ENCODE measurements at places on chromosomes 3 and 15.

- DNase-seq, result no peak
These were observed 524.3 kb downstream of the UNC13C start for GRCh38 chr15:54502416-54503075.

DNA sequence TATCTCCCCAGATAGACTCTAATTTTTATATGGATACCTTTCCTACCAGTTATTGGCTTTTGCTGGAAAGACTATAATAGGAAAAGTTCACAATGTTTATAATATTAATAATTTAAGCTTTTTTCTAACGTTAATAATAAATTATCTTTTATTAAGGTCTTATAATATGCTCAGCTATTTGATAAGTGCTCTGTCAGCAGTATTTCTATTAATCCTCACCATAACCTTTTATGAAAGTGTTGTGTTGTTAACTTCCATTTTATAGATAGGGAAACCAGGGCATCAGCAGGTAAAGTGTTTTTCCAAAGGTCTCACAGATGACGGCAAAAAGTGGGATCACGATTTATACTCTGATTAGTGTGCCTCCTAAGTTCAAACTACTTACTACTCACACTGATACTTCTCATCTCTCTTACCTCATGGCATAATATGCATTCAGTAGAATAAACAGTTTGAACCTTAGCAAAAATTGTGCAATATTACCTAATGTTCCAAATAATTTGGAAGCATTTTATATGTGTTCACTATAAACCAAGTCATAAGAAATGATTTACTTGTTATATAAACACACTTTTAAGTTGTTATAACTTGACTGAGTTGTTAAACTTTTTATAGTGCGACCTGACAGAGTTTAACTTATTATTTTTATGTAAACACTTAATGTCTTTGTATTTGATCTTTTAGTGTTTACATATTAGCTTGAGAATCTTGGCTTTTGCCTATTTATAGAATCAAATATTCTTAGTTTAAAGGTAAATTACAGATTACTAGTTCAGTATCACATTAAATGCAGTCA, 274.9 kb upstream of the DCBLD2 start:
- DNase-seq, result no peak

- no peak for DNase-seq
These were observed 567.9 kb upstream of the GBE1 start for GRCh38 chr3:82329300-82329699.

DNA sequence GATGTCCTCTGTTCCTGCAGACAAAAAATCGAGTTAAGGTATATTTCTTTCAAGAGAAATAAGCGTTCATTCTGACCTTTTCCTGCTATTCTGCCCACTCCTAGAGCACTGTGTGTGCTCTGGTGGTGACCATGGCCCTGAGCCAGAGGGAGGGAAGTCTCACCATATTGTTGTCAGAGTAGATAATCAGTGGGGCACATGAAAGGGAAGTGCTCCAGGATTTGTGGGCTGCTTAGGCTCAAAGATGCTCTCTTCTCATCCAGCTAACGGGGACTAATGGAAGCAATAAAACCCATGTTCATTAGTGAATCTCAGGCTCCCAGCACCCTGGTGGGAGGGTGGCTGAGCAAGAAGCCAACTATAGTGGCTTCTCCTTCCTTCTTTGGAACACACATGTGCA, 70.7 kb upstream of the EOMES start:
- DNase-seq, result no peak

- no peak for DNase-seq
These were observed 249.7 kb upstream of the CNTN4 start for GRCh38 chr3:1848935-1849334.

GRCh38 chr15:44909423-44909822, 47.1 kb upstream of the TERB2 start:
- DNase-seq, result no peak

GRCh38 chr3:96966181-96966929, 152.0 kb downstream of the EPHA6 start:
- DNase-seq, result no peak

DNA sequence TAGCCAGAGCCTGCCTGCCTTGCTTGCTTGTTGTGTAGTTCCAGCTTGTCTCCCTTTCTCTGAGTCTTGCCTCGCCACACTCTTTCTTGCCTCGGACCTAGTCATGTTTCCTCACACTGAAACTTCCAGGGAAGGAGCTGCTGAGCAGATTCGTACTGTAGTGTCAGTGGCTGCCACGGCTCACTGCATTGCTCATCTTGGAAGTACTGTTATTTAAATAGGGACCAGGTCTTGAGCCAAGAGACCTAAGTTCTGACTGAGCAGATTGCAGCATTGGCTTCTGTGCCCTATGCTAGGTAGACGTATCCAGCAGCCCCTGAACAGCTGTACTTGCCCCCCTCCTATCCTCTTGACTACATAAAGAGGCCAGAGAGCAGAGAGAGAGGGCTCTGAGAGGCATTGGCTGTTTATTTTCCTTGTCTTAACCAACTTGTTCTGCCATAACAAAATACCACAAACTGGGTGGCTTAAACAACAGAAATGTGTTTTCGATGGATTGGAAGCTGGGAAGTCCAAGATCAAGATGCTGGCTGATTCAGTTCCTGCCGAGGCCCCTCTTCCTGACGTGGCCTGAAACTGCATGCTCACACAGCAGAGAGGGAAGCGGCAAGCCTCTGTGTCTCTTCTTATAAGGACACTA, 5.8 kb upstream of the RARRES1 start:
- no peak for DNase-seq

- peak; percentile 25 for DNase-seq
These were observed 492 bp downstream of the TMCC1 start for GRCh38 chr3:129892857-129893580.

DNA sequence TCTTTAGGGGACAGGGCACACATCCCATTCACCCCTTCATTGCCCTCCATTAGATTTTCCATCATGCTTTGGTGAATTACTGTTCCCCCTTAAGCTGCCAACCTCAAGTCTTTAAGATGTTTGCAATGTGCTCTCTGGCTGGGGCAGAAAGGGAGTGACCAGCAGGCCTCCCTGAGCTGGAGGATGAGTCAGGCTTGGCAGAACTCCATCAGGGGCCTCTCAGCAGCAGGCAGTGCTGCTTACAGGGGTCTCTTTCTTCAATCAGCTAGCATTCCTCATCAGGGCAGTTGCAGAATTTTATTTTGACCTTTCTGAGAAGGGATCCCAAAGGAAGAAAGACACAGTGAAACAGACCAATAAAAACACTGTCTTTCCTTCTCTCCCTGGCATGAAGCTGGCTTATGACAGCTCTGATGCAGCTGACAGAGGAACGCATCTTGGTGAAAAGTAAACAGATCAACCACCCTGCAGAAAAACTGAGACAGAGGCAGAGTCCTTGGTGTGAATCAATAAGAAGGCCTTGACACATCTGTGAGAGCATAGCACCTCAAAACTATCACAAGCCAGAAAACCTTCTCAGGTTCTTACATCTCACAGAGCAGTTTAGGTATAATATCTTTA, 88.7 kb upstream of the MRPL3 start:
- DNase-seq, result peak; percentile 4

DNA sequence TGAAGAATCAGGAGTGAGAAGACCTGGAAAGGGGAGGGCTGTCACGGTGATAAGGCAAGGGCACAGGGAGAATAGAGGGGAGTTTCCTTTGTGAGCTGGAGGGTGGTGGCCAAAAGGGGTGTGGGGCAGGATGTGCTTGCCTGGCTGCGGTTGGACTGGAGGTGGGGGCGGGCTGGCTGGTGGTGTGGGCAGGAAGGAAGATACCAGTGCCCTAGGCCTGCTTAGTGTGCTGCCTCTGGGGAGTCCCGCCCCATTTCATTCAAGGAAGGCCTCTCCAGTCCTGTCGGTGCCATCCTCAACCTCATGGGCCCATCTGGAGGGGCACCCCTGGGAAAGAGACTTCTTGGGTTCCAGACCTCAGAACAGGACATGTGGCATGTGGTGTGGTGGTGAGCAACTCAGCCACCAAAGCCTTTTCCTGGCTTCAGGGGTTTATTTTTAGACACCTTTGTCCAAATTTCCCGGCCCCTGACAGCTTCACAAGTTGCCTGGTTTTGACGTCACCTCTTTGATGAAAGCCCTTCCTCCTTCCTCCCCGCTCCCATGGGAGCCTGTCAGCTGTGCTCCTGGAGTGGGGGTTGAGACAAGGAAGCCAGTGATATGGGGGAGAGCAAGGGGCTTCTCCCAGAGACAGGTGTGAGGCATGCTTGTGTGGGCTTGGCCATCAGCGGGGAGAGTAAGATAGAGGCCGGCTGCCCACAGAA, 15.6 kb downstream of the TEX264 start:
- peak; percentile 91 for DNase-seq

- DNase-seq, result peak; percentile 60
These were observed 76.4 kb upstream of the SCN5A start for GRCh38 chr3:38725726-38726419.

GRCh38 chr15:42456531-42456930, 34.4 kb downstream of the ZNF106 start:
- DNase-seq, result no peak

GRCh38 chr3:9553948-9554513, 409 bp upstream of the LHFPL4 start:
- DNase-seq, result no peak

DNA sequence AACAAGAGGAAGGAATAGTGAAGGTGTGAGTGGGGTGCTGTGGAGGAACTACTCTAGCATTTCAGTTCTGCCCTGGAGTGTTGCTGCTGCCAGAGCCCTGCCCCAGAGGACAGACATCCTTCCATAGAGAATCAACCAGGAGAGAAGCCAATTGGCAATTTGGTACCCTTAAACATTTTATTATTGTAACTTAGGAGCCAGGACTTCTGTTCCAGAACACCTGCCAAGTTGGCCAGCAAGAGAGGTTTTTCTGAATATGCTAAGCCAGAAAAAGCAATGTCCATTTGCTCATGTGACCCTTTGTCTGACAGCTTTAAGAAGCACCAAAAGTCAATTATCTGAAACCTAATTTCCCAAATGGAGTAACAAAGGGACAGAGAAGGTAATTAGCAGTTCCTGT, 264.9 kb downstream of the MEX3B start:
- no peak for DNase-seq

GRCh38 chr3:134743006-134743405, 52.1 kb upstream of the EPHB1 start:
- no peak for DNase-seq

DNA sequence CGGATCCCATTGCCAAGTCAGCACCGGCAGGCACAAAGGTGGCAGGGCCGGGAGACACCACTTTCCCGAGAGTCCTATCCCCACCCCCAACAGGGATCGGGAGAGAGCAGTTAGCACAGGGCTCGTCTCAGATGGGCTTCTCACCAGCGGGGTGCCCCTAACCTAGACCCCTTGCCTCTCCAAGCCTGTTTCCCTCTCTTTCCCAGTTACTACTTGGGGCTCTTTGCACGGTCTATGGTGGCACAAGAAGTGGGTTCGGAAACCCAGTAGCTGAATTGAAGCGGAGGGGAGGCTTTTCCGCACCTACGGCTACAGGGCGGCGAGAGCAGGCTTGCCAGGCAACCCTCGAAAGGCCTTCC, 383 bp upstream of the EFCC1 start:
- DNase-seq, result no peak

DNA sequence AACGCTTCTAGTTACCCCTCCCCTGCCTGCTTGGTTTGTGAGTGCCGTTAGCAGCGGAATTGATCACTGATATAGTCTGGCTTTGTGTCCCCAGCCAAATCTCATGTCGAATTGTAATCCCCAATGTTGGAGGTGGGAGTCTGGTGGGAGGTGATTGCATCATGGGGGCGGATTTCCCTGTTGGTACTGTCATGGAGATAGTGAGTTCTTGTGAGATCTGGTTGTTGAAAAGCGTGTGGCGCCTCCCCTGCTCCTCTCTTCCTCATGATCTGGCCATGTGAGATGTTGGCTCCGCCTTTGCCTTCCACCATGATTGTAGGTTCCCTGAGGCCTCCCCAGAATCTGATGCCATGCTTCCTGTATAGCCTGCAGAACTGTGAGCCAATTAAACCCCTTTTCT, 47.3 kb upstream of the PGPEP1L start:
- DNase-seq, result no peak

DNA sequence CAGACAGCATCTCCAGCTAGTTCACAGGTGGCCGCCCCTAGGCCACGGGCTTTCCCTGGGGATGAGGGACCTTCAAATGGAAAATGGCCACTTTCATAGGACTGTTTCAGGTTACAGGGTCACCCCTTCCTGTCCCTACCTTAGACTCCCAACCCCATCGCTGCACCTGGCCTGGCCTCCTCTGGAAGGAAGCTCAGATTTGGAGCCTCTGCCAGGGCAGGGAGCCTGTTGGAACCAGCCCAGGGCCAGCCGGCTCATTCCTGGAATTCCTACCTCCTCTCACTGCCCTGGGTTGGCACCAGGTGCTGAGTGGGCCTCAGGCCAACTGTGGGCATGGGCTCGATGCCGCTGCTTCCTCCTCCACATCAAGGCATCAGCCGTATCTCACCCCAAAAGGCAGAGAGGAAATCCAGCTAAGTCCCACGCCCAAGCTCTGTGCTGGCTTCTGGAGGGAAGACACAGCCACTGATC, 42.2 kb downstream of the KLHL25 start:
- peak; percentile 22 for DNase-seq

Measured in A172 (cell line).